Type B pancreatic cell (in vitro differentiated cells): ENCODE measurements at places on chromosomes 7 and 10. TPM values are rescaled to one million over a fixed set of nuclear protein-coding genes. Genes with fewer than 3 reads are reported as not detected.
A peak's percentile ranks its signal among the peaks of the same experiment; 100 is the strongest.

- H3K36me3 ChIP-seq = no peaks in the 10 kb centered on the region
- H3K4me1 ChIP-seq = peaks cover 26% of the 10 kb centered on the region
- DNase-seq = peak; percentile 70
Observed at GRCh38 chr10:88990384-88991160, at the start of gene FAS. TSS of gene FAS (plus strand) at chr10:88990798. CDS start at chr10:88990877, 79 bp downstream.

- peaks cover 48% of the 10 kb centered on the region for H3K36me3 ChIP-seq
- DNase-seq = no peak
- peaks cover 5% of the 10 kb centered on the region for H3K4me1 ChIP-seq
- peaks cover 6% of the 10 kb centered on the region for H3K27me3 ChIP-seq
- peak overlapping the region; percentile 98 for H3K4me3 ChIP-seq
Observed at GRCh38 chr10:43647576-43647975, 1.1 kb downstream of the ZNF32 start.

DNA sequence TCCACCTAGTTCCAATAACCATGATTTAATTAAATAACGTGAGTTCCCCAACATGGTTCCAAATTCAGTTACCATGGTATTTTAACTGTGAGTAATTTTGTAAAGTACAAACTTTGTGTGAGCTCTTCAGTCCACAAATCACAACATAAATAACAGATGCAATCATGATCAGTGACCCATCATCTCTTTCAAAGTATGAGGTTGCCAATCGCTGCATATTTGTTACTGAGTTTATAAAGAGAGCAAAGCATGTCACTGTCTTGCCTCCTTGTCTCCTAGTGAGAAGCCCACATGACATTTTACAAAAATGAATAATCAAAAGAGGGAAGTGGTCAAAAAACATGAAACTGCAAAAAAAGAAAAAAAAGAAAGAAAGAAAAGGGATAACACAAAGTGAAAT, 69.1 kb upstream of the PDSS1 start:
- H3K4me3 ChIP-seq = no peak overlapping the region
- H3K36me3 ChIP-seq = no peaks in the 10 kb centered on the region
- no peaks in the 10 kb centered on the region for H3K4me1 ChIP-seq
- DNase-seq = no peak
- H3K27me3 ChIP-seq = peaks cover 28% of the 10 kb centered on the region

DNA sequence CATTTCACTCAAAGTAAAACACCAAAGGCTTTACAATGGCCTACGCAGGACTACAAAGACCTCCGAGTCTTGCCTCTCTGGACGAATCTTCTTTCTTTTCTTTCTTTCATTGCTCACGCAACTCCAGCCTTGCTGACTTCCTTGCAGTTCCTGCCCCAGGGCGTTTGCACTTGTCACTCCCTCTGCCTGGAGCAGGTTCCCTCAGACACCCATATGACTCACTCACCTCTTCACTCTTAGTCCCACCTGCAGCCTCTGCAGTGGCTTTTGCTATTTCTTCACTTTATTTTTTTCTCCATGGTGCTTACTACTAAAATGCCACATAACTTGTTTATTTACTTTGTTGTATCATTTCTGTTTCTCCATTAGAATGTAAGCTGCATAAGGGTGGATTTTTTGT, 33.1 kb downstream of the GHRHR start:
- H3K27ac ChIP-seq = no peak overlapping the region
- H3K4me1 ChIP-seq = peaks cover 11% of the 10 kb centered on the region
- no peaks in the 10 kb centered on the region for H3K36me3 ChIP-seq
- no peak for DNase-seq

OR2A1 gene
- 0.38 TPM in 1 of 2 replicates, not detected in the other for total RNA-seq

- no peak for DNase-seq
- peak overlapping the region; percentile 89 for H3K27ac ChIP-seq
- H3K36me3 ChIP-seq = no peaks in the 10 kb centered on the region
- H3K27me3 ChIP-seq = peaks cover 4% of the 10 kb centered on the region
- no peak overlapping the region for H3K4me3 ChIP-seq
- peaks cover 36% of the 10 kb centered on the region for H3K4me1 ChIP-seq
Observed at GRCh38 chr7:132251327-132251659, 325.0 kb downstream of the PLXNA4 start.

- no peak overlapping the region for H3K4me3 ChIP-seq
- no peaks in the 10 kb centered on the region for H3K36me3 ChIP-seq
- H3K27me3 ChIP-seq = no peaks in the 10 kb centered on the region
- no peak overlapping the region for H3K27ac ChIP-seq
- peaks cover 6% of the 10 kb centered on the region for H3K4me1 ChIP-seq
- DNase-seq = no peak
Observed at GRCh38 chr10:77550378-77550777, 87.2 kb downstream of the KCNMA1 start.

GRCh38 chr7:154858836-154859537, 143.9 kb downstream of the PAXIP1 start:
- H3K27me3 ChIP-seq = no peaks in the 10 kb centered on the region
- H3K36me3 ChIP-seq = no peaks in the 10 kb centered on the region
- no peak overlapping the region for H3K4me3 ChIP-seq

THSD7A gene
- 3.8 and 14.3 TPM in 2 replicates for total RNA-seq

DNA sequence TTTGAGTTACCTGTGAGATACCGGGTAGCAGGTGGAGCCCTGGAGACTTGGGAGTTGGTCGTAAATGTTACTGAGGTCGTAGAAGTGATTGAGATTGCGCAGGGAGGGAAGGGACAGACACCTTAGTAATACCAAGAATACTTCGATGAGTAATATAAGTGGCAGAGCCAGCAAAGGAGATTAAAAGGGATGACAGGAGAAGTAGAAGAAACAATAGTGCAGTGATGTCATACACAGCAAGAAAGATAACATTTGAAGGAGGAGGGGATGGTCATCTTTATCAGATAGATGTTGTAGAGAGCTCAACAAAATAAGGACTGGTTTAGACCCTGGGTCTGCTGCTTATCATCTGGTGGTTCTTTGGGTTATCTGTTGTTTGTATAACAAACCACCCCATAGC, 5.0 kb downstream of the BCCIP start:
- peaks cover 28% of the 10 kb centered on the region for H3K36me3 ChIP-seq
- no peaks in the 10 kb centered on the region for H3K27me3 ChIP-seq
- DNase-seq = no peak
- peaks cover 12% of the 10 kb centered on the region for H3K4me1 ChIP-seq
- H3K27ac ChIP-seq = no peak overlapping the region

GRM3 gene
- 0.46 and 0.79 TPM in 2 replicates for total RNA-seq

DNA sequence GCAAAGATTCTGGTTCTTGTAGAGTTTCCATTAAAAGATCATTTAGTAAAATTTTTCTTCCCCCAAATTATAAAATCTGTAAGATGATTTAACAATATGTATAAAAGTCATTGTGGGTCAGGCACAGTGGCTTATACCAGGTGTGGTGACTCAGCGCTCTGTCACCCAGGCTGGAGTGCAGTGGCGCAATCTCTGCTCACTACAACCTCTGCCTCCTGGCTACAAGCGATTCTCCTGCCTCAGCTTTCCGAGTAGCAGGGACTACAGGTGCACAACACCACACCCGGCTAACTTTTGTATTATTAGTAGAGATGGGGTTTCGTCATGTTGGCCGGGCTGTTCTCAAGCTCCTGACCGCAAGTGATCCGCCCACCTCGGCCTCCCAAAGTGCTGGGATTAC, 68.0 kb downstream of the SEPTIN14 start:
- H3K36me3 ChIP-seq = no peaks in the 10 kb centered on the region
- DNase-seq = no peak
- H3K27me3 ChIP-seq = no peaks in the 10 kb centered on the region
- H3K4me1 ChIP-seq = no peaks in the 10 kb centered on the region

CTBP2 gene
- total RNA-seq = 101 and 113 TPM in 2 replicates

MORN4 gene
- 9.0 and 15.8 TPM in 2 replicates for total RNA-seq

OPN1SW gene
- not detected in 2 replicates for total RNA-seq

- no peak overlapping the region for H3K4me3 ChIP-seq
- peaks cover 36% of the 10 kb centered on the region for H3K4me1 ChIP-seq
- no peak for DNase-seq
- no peak overlapping the region for H3K27ac ChIP-seq
Observed at GRCh38 chr7:26681819-26682418, 182.5 kb downstream of the SKAP2 start.

C10orf67 gene
- 0.12 and 0.17 TPM in 2 replicates for total RNA-seq

GRCh38 chr10:62814756-62815380, 1.3 kb downstream of the EGR2 start:
- peak overlapping the region; percentile 75 for H3K27ac ChIP-seq
- H3K27me3 ChIP-seq = peaks cover 81% of the 10 kb centered on the region
- no peak for DNase-seq
- peaks cover 16% of the 10 kb centered on the region for H3K4me1 ChIP-seq

- peak overlapping the region; percentile 87 for H3K4me3 ChIP-seq
- peaks cover 16% of the 10 kb centered on the region for H3K4me1 ChIP-seq
- H3K36me3 ChIP-seq = no peaks in the 10 kb centered on the region
- DNase-seq = no peak
- no peak overlapping the region for H3K27ac ChIP-seq
- H3K27me3 ChIP-seq = no peaks in the 10 kb centered on the region
Observed at GRCh38 chr7:100606313-100606712, 4.2 kb downstream of the PCOLCE start.

DNA sequence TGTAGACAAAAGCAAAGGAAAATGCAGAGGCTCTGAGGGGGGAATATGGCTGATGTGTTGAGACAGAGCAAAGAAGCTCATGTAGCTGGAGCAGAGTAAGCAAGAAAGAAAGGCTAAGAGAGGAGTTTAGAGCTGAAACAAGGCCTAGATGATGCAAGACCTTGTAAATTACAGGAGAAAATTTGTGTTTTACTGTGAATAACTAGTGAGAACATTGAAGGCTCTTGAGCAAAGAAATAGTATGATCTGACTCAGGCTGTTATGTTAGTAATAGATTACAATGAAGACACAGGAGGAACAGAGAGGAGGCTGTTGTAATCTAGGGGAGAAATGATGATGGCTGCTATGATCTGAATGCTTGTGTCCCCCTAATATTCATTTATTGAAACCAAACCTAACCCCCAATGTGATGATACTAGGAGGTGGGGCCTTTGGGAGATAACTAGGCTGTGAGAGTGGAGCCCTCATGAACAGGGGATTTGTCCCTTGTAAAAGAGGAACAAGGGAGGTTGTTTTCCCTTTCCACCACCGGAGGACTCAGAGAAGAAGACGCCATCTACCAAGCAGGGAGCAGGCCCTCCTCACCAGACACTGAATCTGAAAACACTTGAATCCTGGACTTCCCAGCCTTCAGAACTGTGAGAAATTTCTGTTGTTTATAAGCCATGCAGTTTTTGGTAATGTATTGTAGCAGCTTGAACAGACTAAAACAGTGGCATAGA, 394.9 kb downstream of the HTR7 start:
- H3K4me3 ChIP-seq = no peak overlapping the region
- H3K27me3 ChIP-seq = no peaks in the 10 kb centered on the region
- no peak overlapping the region for H3K27ac ChIP-seq
- H3K36me3 ChIP-seq = no peaks in the 10 kb centered on the region
- H3K4me1 ChIP-seq = no peaks in the 10 kb centered on the region

DNA sequence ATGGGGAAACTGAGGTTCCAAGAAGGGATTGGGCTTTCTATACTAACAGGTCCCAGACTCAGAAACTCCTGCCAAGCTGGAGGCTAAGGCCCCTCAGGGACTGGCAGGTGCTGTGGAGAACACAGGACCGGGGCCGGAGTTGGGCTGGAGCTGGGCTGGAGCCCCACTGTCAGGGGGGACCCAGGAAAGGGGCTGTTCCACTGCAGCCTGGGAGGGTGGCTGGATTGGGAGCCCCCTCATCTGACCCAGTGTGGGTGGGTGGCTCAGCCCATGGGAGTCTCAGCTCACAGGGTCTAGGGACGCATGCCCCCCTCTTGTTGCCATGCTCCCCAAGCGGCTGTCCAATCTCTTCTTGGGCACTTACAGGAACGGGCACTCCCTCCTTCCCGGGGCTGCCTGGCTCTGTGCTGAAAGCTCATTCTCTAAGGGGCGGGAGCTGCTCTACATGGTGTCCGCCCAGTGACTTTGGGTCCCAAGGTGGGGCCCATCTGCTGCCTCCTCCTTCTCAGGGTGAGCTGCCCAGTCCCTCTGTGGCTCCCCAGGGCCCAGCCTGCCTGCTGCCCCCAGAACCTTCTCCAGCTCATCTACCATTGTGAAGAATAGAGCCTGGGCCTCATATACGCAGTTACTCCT, 126.5 kb downstream of the MYL10 start:
- no peak overlapping the region for H3K27ac ChIP-seq
- H3K4me3 ChIP-seq = no peak overlapping the region
- no peak for DNase-seq
- no peaks in the 10 kb centered on the region for H3K27me3 ChIP-seq
- peaks cover 17% of the 10 kb centered on the region for H3K4me1 ChIP-seq

DNA sequence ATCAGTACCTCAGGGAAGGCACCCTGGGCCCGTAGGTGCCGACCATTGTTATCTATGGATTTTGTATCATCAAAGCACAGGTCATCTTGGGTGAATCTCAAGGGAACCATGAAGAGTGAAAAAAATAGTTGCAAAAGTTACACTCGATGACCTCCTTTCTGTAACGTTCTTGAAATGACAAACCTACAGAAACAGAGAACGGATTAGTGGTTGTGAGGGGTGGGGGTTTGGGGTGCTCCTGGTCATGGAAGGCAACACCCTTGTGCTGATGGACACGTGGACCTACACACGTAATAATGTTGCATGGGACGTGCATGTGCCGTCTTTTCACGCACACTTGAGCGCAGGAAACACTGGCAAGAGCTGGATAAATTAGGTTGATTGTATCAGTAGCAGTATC, 655.9 kb downstream of the SDK1 start:
- peaks cover 3% of the 10 kb centered on the region for H3K36me3 ChIP-seq
- DNase-seq = no peak
- H3K27me3 ChIP-seq = no peaks in the 10 kb centered on the region
- no peak overlapping the region for H3K27ac ChIP-seq
- no peak overlapping the region for H3K4me3 ChIP-seq

GRCh38 chr10:35244549-35244948, 91.8 kb upstream of the CCNY start:
- no peak overlapping the region for H3K27ac ChIP-seq
- no peaks in the 10 kb centered on the region for H3K36me3 ChIP-seq
- no peaks in the 10 kb centered on the region for H3K4me1 ChIP-seq

TFEC gene
- 0.12 and 0.62 TPM in 2 replicates for total RNA-seq

GRCh38 chr7:69598487-69599285, 411 bp downstream of the AUTS2 start:
- DNase-seq = peak; percentile 70
- peaks cover 16% of the 10 kb centered on the region for H3K27me3 ChIP-seq
- no peaks in the 10 kb centered on the region for H3K36me3 ChIP-seq
- H3K4me3 ChIP-seq = no peak overlapping the region
- peaks cover 6% of the 10 kb centered on the region for H3K4me1 ChIP-seq

DNA sequence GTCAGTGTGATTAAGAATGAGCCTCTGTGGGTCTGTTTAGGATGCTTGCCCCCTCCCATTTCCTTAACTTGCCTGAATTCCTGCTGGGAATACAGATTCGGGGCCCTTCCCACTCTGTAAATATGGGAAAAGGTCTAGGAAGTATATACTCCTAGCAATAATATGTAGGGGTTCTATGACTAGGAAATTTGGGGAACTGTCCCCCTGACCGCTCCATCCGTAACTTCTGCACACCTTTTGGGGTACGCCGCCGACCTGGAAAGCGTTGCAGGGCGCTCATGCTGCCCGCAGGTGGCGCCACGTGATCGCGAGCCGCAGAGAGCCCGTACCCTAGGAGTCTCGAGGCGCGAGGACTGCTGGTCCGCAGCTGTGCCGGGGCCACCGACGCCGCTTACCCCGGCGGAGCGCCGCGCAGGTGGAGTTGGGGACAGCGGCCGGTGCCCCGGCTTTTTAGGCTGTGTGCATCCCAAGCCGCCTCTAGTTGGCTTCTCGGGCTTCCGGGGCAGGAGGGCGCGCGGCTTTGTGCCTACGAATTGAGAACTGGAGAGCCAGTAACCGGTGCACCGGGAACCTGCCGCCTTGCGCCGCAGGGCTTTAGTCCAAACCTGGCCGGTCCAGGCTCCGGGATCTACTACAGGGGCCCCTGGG, 656 bp upstream of the CNNM2 start:
- DNase-seq = peak; percentile 88
- peak overlapping the region; percentile 95 for H3K4me3 ChIP-seq
- H3K27ac ChIP-seq = peak overlapping the region; percentile 93
- peaks cover 33% of the 10 kb centered on the region for H3K4me1 ChIP-seq
- peaks cover 20% of the 10 kb centered on the region for H3K27me3 ChIP-seq
